CD4-positive, alpha-beta T cell treated with Interleukin-6 at 100 ng/mL for 8 hours (primary cell): ENCODE measurements at places on chromosomes 6 and 20.

GRCh38 chr6:2970753-2971419 lies 481 bp downstream of the SERPINB6 start:
- DNase-seq, result peak; percentile 44

GRCh38 chr6:43544461-43544860 lies 27.6 kb downstream of the POLR1C start:
- DNase-seq, result no peak

DNA sequence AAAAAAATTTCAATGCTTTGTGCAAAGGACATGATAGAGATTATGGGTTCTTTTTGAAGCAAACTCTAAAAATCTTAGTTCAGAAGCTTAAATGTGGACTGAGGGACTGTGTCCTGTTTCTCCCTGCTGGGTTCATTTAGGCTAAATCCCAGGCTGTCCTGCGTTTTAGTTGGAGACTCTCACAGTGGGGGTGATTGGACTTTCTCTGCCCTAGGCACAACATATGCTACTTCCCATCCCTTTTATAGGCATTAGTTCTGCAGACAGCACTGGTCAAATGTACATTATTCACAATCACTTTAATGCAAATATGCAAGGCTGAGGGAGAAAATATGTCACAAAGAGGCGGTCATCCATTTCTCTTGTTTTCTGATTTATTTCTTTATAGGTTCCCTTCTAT lies 71.3 kb downstream of the TFAP2B start:
- no peak for DNase-seq

- no peak for DNase-seq
Observed at GRCh38 chr6:13466304-13467215, 20.8 kb downstream of the GFOD1 start.

DNA sequence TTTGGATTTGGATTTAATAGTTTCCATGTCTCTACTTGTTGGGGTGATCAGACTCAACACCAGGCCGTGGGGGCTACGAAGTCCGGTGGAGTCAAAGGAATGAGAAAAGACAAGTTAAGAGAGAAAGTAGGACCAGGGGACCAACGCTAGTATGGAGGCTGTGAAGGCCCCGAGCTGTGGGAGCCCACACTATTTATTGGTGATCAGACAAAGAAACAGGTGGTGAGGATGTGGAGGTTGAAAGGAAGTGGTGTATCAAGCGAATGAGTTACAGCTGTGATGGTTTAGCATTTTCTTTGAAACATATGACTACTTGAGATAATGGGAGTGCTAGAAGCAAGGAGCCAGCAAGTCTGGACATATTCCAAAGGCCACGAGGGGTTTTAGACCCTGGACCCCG lies 62.4 kb downstream of the AKAP7 start:
- peak; percentile 65 for DNase-seq

GRCh38 chr6:163661272-163661671 lies 246.8 kb downstream of the QKI start:
- DNase-seq, result no peak

- DNase-seq, result no peak
Observed at GRCh38 chr6:1849691-1850090, 240.0 kb downstream of the FOXC1 start.

DNA sequence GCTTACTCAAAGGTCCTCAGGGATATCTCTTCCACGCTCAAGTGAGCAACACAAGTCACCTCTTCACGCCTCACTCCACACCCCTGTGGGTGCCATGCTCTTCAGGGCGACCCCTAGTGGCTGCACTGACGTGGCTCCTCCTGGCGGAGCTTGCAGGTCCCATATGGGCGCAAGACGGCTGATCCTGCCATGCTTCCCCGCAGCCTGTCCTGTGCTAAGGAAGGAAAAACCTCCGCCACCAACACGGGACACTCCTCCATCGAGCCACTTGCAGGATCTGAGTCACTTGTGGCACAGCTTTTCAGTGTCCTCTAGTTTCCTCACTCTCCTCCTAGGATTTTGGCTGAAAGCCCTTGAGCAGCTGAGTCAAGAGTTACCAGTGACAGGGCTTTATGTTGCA lies 90.7 kb downstream of the KHDC1L start:
- no peak for DNase-seq

DNA sequence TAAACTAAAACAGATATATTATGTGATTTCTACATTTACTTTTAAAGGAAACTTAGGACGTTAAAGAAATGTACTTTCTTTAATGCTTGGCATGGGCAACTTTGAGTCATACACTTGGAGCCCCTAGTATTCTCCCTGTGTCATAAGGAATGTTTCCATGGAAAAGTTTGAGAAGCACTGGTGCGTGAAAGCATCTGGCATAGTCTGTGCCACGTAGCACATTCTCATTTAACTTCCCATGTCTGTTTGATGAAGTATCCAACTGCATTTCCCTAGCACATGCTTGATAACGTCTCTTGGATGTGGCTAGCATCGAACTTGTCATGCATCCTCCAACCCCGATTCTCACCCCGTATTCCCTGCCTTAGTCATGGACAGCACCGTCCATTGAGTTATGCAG lies 172.0 kb downstream of the TBC1D7 start:
- no peak for DNase-seq

GRCh38 chr6:164258421-164258820 lies 843.9 kb downstream of the QKI start:
- DNase-seq, result no peak

GRCh38 chr6:27830212-27830599 lies 82.0 kb downstream of the OR2B2 start:
- no peak for DNase-seq

DNA sequence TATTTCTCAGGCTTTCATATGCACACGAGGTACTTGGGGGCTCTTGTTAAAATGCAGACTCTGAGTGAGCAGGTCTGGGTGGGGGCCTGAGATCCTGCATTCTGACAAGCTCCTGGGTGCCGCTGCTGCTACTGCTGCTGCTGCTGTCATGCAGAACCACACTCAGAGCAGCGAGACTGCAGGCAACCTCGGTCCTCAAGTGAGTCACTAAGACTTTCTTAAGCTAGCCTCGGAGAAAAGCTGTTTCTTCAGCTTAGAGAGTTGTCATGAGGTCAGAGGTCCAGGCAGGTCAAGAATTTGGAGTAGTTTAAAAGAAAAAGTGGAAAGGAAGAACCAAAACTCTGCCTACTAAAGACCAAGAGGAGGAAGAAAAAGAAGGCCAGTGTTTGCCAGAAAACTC lies 92.9 kb downstream of the SPTLC3 start:
- no peak for DNase-seq
